ENCODE measurements at places on chromosomes 3 and 15. TPM values are rescaled to one million over a fixed set of nuclear protein-coding genes. Genes with fewer than 3 reads are reported as not detected.
A peak's percentile ranks its signal among the peaks of the same experiment; 100 is the strongest.

- no peak for DNase-seq
These were observed 233.2 kb upstream of the SEMA6D start for GRCh38 chr15:47484059-47484458.

- no peak for DNase-seq
These were observed 10.9 kb downstream of the CCR5 start for GRCh38 chr3:46381625-46382024.

DNA sequence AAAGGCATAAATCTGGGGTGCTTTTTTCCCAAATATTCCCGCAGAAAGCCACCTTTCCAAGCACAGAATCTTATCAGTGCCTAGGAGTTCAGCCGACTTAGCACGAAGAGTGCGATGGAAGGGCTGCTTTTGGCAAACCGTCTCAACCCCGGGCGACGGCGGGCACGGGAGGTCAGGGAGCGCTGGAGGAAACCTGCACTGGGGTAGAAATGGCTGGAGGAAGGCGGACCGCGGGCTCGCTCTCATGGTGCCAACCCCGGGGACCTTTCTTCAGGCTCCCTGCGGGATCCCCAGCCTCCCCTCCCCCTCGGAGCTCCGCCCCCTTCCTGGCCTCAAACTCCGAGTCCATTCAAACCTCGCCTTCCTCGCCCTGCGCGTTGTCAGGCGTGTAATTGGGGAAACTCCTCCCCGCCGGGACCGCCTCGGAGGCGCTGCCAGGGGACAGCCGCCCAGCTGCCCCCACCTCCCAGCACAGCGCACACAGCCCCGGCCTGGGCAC, at the start of gene GABRG3:
TSS of gene GABRG3 (plus strand) at position 470 of the 499 bp plus-strand sequence.
- DNase-seq = peak; percentile 16

GRCh38 chr15:26028086-26028740, 165.1 kb upstream of the ATP10A start:
- DNase-seq = no peak

- no peak for DNase-seq
These were observed 174.6 kb downstream of the AKAP13 start for GRCh38 chr15:85554852-85555521.

TPRG1 gene
- 0.22 TPM for polyA plus RNA-seq

DNA sequence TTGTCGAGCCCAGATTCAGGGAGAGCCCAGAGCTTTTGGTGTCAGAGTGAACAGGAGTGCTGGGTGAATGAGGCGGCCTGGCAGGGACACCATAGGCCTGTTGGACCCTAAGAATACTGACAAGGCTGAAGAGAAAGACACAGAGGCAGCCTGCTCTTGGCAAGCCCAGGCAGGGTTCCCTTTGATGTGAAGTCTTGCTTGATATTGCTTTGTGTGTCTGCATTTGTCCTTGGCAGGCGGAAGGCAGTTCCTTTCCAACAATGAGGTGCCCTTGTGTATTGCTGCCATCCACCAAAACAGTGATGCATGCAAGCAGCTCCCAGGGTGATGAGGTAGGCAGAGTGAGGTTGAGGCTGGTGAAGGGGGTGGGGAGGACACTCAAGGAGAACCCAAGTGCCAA, 152.7 kb upstream of the TSC22D2 start:
- no peak for DNase-seq

RRP9 gene
- 17.6 TPM for polyA plus RNA-seq

TMC3 gene
- polyA plus RNA-seq = 0.20 TPM

GRCh38 chr3:71537211-71537611, 46.3 kb downstream of the FOXP1 start:
- no peak for DNase-seq

GRCh38 chr15:56047354-56047753, 53.9 kb upstream of the NEDD4 start:
- no peak for DNase-seq

- DNase-seq = no peak
These were observed 50.3 kb downstream of the APBA2 start for GRCh38 chr15:28936081-28936480.

CCR8 gene
- polyA plus RNA-seq = not detected

GRCh38 chr3:14156201-14156600, 22.2 kb downstream of the XPC start:
- DNase-seq = no peak

GRCh38 chr15:63188247-63188925, 1.0 kb upstream of the RAB8B start:
- no peak for DNase-seq

GRCh38 chr3:15205934-15206661, at the start of gene CAPN7:
TSS of gene CAPN7 (plus strand) at chr3:15206246. CDS start at chr3:15206496, 250 bp downstream.
- peak; percentile 85 for DNase-seq

KBTBD13 gene
- 0.06 TPM for polyA plus RNA-seq

REC114 gene
- polyA plus RNA-seq = not detected

WDR93 gene
- polyA plus RNA-seq = 2.1 TPM

DNA sequence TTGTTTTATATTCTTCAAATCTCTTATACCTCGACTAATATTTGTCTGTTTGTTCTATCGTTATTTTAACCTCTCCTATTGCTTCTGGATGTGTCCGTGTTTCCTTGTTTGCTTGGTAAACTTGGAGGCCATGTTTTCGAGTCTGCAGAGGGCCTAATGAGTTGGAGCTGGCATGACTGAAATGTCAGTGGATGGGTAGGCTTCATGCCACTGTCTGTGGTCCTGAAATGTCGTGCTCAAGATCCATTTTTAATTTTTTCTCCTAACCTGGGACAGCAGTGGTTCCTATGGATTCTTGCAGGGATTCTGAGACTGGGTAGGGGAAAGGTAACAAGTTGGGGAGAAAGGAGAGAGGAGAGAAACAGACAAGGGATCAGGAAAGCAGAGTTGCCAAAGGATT, 18.8 kb upstream of the GASK1A start:
- no peak for DNase-seq

DNA sequence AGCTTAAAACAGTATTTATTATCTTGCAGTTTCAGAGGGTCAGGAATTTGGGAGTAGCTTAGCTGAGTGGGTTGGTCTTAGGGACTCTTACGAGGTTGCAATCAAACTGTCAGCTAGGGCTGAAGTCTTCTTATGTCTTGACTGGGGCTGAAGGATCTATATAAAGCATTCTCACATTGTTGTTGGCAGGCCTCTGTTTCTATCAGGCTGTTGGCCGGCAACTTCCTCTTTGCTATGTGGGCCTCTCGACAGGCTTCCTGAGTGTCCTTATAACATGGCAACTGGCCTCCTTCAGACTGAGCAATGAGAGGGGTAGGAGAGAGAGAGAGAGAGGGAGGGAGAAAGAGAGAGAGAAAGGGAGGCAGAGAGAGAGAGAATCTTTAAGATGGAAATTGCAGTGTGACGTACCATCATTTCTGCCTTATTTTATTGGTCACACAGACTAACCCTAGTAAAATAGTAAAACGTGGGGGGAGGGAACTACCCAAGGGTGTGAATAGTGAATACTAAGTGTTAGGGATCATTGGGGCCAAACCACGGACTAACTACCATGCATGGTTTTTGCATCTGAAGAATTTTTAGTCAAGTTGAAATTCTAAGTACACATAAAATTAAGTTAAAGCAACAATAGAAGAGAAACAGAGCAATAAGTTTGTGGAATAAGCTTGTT, 16.1 kb downstream of the FGF7 start:
- DNase-seq = no peak

GRCh38 chr15:84749111-84749991, 959 bp downstream of the ZNF592 start:
- DNase-seq = no peak

DNA sequence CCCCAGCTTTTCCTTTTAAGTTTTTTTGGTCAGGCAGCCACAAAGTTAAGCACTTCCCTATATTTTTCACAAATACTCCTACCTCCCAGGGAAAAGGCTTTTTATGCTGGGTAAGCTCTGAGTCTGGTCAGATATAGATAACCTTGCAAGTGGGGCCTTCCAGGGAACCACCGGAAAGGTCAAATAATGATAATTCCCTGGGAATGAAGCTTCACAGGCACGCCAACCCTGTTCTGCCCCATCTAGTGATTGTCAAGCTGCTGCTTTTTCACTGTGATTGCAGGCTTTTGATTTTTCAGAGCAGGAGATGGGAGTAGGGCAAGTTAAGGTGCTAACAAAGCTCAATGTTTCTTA, 121.0 kb downstream of the ZNF609 start:
- DNase-seq = no peak

RAB6B gene
- polyA plus RNA-seq = 19.4 TPM

- no peak for DNase-seq
These were observed 699 bp upstream of the SHOX2 start for GRCh38 chr3:158106766-158107471.

GRCh38 chr3:17143893-17144664, 259.3 kb downstream of the PLCL2 start:
- DNase-seq = no peak

DNA sequence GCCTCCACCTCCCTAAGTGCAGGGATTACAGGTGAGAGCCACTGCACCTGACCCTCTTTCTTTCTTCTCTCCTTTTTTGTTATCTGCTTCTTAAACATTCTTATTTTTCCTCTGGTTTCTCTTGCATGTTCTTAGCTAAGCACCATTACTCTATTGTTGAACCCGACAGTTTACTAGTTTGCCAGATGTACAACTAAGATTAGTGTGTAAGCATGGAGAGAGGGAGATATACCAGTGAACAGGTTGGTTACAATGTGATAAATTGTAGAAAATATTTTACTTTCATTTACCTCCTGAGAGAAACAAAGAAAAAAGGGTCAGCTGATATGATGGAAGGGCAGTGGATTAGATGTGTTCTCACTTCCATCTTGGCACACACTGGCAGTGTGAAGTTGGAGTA, 4.9 kb downstream of the HAUS2 start:
- no peak for DNase-seq

AMT gene
- 40.5 TPM for polyA plus RNA-seq

- DNase-seq = no peak
These were observed 58.5 kb upstream of the UTS2B start for GRCh38 chr3:191388823-191389222.

GRCh38 chr3:67884345-67884744, 229.9 kb upstream of the SUCLG2 start:
- DNase-seq = no peak

DNA sequence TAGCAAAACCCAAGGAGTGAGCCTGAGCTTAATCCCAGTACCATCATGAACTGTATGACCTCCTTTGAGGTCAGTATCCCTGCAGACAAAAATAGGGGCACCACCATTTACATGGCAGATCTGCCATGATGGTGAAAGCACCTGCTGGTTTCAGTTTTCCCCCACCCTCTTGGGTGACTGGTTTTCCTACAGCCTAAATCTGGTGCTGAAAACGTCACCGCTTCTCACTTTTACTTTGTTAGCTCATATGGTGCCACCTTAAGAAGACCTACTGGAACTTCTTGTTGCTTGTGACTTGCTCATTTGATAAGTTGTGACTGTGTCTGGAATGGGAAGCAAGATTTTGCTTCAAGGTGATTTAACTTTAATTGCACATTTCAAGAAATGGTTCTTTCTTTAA, 5.1 kb downstream of the PPP1R2 start:
- DNase-seq = no peak

MYO5C gene
- 19.0 TPM for polyA plus RNA-seq

GRCh38 chr15:67006083-67007065, 59.0 kb upstream of the SMAD3 start:
- DNase-seq = no peak

DNA sequence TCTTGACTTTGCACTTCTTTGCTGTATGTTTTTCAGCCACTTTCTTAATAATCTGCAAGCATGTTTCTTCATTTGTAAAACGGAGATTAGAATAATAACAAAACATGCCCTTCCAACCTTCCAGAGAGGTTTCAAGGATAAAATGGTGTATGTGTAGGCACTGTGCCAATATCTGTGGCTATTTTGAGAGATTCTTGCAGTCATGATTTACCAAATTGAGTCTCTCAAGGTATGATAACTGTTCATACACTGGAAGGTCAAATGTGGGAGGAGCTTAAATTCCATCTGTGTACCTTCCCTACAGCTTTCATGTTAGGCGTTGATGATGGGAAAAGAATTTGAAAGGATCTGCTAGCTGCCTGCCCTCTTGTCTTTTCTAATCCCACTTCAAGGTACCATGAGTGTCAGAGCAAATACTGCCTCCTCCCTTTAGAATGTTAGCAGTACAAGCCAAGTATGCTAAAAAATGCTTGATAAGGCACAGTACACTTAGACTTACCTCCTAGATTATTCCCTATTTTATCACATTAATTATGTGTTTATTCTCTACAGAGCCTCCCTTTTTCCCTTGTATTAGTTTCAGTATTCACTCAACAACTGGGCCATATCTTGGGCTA, 78.0 kb upstream of the ST8SIA2 start:
- DNase-seq = no peak

HYPK gene
- polyA plus RNA-seq = 11.8 TPM

DNA sequence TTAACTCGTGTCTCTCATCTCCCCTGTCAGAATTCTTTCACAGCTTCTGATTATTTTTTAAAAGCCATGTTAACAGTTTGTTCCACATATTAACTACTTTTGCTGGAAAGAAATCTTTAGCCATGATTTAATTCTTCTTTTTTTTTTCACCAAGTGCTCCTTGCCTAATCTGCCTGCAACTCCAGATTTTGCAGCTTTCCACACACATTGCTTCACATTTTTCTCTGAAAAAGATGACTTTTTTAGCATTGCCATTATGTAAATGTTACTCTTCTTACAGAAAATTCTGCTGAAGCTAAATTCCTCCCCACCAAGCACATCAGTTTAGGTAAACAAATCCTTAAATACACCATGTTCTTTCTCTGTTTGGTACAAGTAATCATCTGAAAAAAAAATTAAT, 23.4 kb upstream of the PPARG start:
- DNase-seq = no peak

DNA sequence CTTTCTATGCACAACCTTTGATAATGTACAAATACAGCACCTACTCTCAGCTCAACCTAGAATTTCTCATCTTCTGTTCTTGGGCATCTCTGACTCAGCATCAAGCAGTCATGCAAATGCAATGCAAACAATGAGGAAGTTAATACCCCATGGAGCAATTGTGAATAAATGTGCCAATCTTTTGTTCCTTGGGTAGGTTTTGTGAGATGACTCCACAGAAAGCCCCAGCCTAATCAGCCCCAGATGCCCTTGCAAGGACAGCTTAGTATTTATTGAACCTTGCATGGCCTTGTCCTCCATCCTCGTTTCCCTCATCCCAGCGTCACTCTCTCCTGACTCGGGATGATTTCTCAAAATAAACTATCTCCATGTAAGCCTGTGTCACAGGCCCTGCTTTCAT, 494.7 kb upstream of the NECTIN3 start:
- DNase-seq = no peak

OSBPL10 gene
- polyA plus RNA-seq = 20.0 TPM

- DNase-seq = no peak
These were observed 1.4 kb downstream of the CIAO2A start for GRCh38 chr15:64092075-64092820.

- DNase-seq = no peak
These were observed 77.6 kb upstream of the PROK2 start for GRCh38 chr3:71862371-71863140.

BCHE gene
- polyA plus RNA-seq = 11.7 TPM

GRCh38 chr15:78364233-78364632, 24.1 kb downstream of the CRABP1 start:
- DNase-seq = no peak

NPAP1 gene
- polyA plus RNA-seq = 0.24 TPM

CTXN2 gene
- polyA plus RNA-seq = not detected

- no peak for DNase-seq
These were observed 59.2 kb downstream of the SH3BP5 start for GRCh38 chr3:15273227-15273626.

Data from right renal pelvis (tissue), 4 donors.